ENCODE measurements at places on chromosomes 12 and 14.

DNA sequence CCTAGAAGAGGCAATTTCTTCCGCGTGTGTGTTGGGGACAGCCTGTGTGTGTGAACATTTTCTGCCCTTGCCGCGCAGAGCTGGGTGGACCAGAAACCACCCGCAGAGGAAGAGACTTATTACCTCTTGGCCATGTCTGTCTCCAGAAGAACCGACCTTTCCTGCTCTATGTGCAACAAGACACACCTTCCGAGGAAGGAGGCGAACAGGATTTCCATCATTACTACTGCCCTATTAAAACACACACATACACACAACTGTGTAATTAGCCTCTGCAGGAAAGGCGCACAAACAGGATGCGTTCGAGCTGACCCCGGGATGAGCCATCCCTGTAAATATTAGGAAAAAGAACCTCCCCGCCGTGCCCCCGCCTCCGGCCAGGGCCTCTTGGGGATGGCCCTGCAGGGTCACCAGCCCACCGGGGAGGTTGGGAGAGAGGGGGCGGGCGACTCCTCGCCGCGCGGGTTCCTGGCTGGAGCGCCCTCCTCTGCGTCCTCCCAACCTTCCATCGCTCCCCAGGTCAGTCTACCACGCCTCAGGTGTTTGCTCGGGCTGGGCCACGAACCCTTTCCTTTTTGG lies 484 bp upstream of the PRKCH start:
- peak overlapping the region; percentile 94 for H3K27ac ChIP-seq
- no peaks in the 10 kb centered on the region for H3K4me1 ChIP-seq
- peaks cover 27% of the 10 kb centered on the region for H3K27me3 ChIP-seq
- no peak for DNase-seq

DNA sequence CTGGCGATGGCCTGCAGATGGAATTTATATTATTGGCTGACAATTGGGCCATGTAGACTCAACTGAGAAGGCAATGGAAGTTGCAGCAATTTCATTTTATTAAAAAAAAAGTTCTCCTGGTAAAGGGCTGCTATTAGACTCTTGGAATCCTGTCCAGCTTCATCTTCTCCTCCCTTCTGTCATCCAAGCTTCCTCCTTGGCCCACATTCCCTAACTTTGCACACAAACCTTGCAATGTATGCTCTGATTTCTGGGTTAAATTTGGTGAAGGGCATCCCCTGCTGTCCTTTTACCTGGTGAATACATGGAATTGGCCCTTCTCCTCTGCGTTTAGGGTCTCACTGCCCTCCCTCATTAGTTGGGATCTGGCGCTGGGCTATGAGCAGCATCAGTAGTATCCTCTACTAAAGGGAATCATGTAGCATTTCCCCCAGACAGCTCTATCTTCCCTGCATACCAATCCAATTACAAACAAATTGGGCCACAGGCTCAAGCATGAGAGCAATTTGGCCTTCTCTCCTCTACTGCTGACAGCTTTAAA lies 336.9 kb downstream of the BMP4 start:
- H3K27me3 ChIP-seq, result peaks cover 3% of the 10 kb centered on the region
- no peak overlapping the region for H3K27ac ChIP-seq
- no peaks in the 10 kb centered on the region for H3K36me3 ChIP-seq
- no peaks in the 10 kb centered on the region for H3K4me1 ChIP-seq
- no peak overlapping the region for H3K4me3 ChIP-seq

GRCh38 chr12:123898673-123899072 lies 74.0 kb downstream of the CCDC92 start:
- H3K36me3 ChIP-seq, result no peaks in the 10 kb centered on the region
- DNase-seq, result no peak
- no peak overlapping the region for H3K4me3 ChIP-seq
- H3K27me3 ChIP-seq, result peaks cover 3% of the 10 kb centered on the region
- peaks cover 13% of the 10 kb centered on the region for H3K4me1 ChIP-seq

- no peaks in the 10 kb centered on the region for H3K27me3 ChIP-seq
- no peaks in the 10 kb centered on the region for H3K4me1 ChIP-seq
- H3K27ac ChIP-seq, result no peak overlapping the region
- peaks cover 14% of the 10 kb centered on the region for H3K36me3 ChIP-seq
- H3K4me3 ChIP-seq, result no peak overlapping the region
- DNase-seq, result no peak
These were observed 35.6 kb downstream of the PIK3C2G start for GRCh38 chr12:18296909-18297280.

DNA sequence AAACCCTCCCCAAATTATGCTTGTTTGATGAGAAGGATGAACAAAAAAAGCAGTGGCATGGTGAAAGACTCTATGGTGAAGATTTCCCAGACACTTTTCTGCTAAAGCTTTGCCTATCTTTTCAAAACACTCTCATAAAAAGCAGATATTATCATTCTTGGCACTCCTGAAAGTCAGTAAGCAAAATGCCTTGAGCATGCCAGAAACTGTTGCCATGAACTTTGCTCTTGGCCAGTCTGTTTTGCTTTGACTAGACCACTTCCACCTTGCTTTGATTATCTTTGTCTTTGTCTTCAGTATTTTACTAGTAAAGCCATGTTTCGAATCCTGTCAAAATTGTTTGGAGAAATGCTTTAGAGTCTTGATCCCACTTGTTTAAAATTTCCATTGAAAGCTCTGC lies 110.4 kb downstream of the CNTN1 start:
- no peaks in the 10 kb centered on the region for H3K27me3 ChIP-seq
- no peak overlapping the region for H3K27ac ChIP-seq
- no peak for DNase-seq
- no peaks in the 10 kb centered on the region for H3K4me1 ChIP-seq

DNA sequence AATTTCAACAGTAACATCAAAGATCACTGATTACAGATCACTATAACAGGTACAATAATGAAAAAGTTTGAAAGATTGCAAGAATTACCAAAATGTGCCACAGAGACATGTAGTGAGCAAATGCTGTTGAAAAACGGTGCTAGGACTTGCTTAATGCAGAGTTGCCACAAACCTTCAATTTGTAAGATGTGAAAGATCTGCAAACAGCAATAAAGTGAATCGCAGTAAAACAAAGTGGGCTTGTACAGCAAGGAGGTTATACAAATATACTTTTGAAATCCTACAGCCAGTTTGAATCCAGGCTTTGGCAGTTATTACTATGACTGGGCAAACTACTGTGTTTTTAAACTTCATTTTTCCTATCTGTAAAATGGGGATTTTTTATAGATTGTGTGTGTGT lies 1.0 kb upstream of the PLEKHA5 start:
- peak overlapping the region; percentile 87 for H3K27ac ChIP-seq
- DNase-seq, result no peak
- peaks cover 23% of the 10 kb centered on the region for H3K36me3 ChIP-seq
- peaks cover 5% of the 10 kb centered on the region for H3K4me1 ChIP-seq
- H3K4me3 ChIP-seq, result peak overlapping the region; percentile 81
- H3K27me3 ChIP-seq, result no peaks in the 10 kb centered on the region

DNA sequence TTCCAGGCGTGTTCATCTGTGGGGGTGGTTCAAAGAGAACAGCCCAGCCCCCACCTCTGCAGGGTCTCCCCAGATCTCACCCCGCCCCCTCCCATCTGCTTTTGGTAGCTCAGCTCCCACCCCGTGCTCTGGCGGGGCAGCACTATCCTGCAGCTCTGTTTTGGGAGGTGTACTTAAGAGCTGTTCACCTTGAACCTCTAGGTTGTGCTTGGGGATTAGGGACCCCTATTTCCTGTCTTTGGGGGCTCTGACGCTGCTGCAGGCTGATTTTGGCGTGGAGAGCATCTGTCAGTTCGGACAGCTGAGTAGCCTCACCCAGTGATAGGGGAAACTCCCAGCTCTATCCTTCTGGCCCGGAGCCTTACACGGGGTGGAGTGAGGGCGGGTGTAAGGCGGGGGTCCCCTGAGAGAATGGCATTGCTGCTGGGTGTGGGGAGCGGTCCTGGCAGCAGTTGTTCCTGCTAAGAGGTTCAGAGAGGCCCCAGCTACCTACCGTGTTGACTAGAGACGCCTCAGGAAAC lies 765 bp downstream of the TMEM120B start:
- no peaks in the 10 kb centered on the region for H3K27me3 ChIP-seq
- H3K4me3 ChIP-seq, result peak overlapping the region; percentile 94
- H3K27ac ChIP-seq, result peak overlapping the region; percentile 81
- peaks cover 4% of the 10 kb centered on the region for H3K36me3 ChIP-seq
- no peak for DNase-seq

DNA sequence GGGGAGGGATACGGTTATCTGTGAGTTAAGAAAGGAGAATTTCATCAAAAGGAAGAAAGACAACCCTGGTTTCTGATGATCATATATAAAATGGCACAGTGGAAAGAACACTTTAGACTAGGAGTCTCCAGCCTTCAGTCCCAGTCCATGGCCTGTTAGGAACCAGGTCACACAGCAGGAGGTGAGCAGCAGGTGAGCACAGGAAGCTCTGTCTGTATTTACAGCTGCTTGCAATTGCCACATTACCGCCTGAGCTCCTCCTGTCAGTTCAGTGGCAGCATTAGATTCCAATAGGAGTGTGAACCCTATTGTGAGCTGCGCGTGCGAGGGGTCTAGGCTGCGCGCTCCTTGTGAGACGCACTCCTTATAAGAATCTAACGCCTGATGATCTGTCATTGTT lies 137.9 kb downstream of the BTG1 start:
- H3K27me3 ChIP-seq, result no peaks in the 10 kb centered on the region
- no peak for DNase-seq
- H3K36me3 ChIP-seq, result no peaks in the 10 kb centered on the region
- H3K4me1 ChIP-seq, result peaks cover 30% of the 10 kb centered on the region
- no peak overlapping the region for H3K27ac ChIP-seq

GRCh38 chr12:115095073-115095748 lies 411.2 kb upstream of the TBX3 start:
- no peaks in the 10 kb centered on the region for H3K36me3 ChIP-seq
- H3K27me3 ChIP-seq, result peaks cover 6% of the 10 kb centered on the region
- H3K4me3 ChIP-seq, result no peak overlapping the region
- H3K27ac ChIP-seq, result no peak overlapping the region

GRCh38 chr14:99698236-99698635 lies 14.1 kb downstream of the CYP46A1 start:
- no peak overlapping the region for H3K4me3 ChIP-seq
- DNase-seq, result peak; percentile 27
- peaks cover 6% of the 10 kb centered on the region for H3K36me3 ChIP-seq
- H3K4me1 ChIP-seq, result no peaks in the 10 kb centered on the region
- H3K27ac ChIP-seq, result no peak overlapping the region

- peaks cover 18% of the 10 kb centered on the region for H3K36me3 ChIP-seq
- H3K4me3 ChIP-seq, result no peak overlapping the region
- H3K27me3 ChIP-seq, result no peaks in the 10 kb centered on the region
- no peak for DNase-seq
- no peaks in the 10 kb centered on the region for H3K4me1 ChIP-seq
- no peak overlapping the region for H3K27ac ChIP-seq
These were observed 60.2 kb downstream of the SINHCAF start for GRCh38 chr12:31265722-31266121.

DNA sequence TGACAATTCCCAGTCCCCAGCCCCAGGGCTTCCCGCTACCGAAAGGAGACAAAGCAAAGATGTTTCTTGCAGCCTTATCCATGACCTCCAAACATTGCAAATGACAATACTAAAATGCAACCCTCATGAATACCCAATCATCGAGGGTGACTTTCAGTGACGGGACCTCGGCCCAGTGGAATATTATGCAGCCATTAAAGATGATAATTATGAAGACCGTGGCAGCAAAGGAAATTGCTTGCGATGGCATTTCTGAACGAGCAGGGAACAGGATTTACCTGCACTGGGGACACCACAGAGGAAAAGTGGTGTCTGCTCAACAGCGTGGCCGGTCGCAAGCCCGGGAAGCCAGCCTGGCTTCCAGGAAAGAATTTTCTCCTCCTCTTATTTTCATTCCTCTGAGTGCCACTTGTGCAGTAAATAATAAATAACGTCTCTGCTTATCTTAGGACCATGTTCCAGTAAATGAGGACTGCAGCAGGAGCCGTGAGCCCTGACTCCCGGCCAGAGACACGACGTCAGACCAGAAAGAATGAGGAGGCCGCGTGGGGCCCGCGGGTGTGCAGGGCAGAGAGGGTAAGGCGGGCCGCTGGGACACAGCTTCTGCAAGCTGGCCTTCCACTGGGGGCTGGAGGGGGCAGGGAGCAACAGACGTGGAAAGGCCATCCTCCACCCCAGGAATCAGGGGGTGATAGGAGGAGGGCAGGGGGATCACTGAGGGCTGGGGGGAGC lies 6.6 kb downstream of the C14orf180 start:
- H3K36me3 ChIP-seq, result no peaks in the 10 kb centered on the region
- no peak overlapping the region for H3K27ac ChIP-seq
- DNase-seq, result no peak
- no peak overlapping the region for H3K4me3 ChIP-seq
- H3K27me3 ChIP-seq, result peaks cover 9% of the 10 kb centered on the region

GRCh38 chr14:73167727-73168126 lies 31.4 kb downstream of the PSEN1 start:
- no peak overlapping the region for H3K4me3 ChIP-seq
- H3K36me3 ChIP-seq, result peaks cover 24% of the 10 kb centered on the region
- no peaks in the 10 kb centered on the region for H3K27me3 ChIP-seq
- H3K4me1 ChIP-seq, result no peaks in the 10 kb centered on the region
- DNase-seq, result no peak
- no peak overlapping the region for H3K27ac ChIP-seq

DNA sequence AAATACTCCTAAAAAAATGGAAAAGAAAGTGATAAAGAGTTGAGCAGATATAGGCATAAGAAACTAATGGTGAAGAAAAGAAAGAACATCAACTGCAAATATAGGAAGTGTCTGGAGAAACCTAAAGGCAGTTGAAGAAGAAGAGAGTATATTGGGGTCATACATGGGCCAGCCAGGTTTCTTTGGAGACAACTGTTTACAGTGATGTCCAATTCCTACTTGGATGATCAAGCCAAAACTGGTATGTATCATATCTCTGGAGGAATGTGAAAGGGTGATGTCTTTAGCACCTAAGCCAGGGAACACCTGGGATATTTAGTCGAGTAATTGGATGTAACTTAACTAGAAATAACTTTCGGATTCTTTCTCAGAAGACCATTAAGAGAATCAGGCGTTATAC lies 129.3 kb upstream of the FLRT2 start:
- H3K27ac ChIP-seq, result no peak overlapping the region
- peaks cover 22% of the 10 kb centered on the region for H3K4me1 ChIP-seq
- H3K36me3 ChIP-seq, result no peaks in the 10 kb centered on the region

DNA sequence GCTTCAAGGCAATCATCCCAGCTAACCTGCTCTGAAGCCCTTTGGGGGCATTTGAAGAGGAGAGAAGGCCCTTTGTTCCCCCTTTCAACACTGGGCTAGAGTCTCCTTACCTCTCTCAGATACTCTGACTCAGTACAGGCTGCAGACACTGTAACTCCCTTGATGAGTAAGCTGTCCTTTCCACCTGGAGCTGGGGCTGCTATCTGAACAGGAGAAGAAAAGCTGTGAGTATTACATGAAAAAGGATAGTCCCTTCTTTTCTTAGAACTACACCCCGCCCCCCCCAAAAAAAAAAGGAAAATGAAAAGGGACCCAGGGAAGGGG lies 186.6 kb upstream of the PLEKHG7 start:
- H3K4me1 ChIP-seq, result no peaks in the 10 kb centered on the region
- H3K27ac ChIP-seq, result no peak overlapping the region
- no peak for DNase-seq
- no peaks in the 10 kb centered on the region for H3K27me3 ChIP-seq
- no peaks in the 10 kb centered on the region for H3K36me3 ChIP-seq

DNA sequence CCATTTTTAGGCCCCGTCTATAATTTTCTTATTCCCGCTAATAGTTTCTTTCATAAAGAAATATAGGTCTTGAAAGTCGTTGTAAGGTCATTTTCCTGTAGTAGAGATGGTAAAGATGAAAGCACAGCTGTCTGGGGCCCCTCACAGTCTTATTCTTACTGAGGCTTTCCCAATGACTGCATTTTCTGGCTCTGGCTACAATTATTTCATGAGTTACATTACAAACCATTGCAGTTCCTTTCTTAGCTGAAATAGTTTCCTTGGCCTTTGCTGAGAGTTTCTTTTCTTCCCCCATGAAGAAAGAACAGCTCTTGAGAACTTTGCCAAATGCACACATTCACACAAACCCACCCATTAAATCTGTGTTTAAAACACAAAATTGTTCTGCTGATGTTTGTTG lies 113.0 kb downstream of the DYRK2 start:
- no peak for DNase-seq
- H3K4me3 ChIP-seq, result no peak overlapping the region
- H3K4me1 ChIP-seq, result peaks cover 32% of the 10 kb centered on the region
- H3K27ac ChIP-seq, result peak overlapping the region; percentile 2
- H3K36me3 ChIP-seq, result no peaks in the 10 kb centered on the region

All from type B pancreatic cell (in vitro differentiated cells).